ENCODE measurements at places on chromosomes 4 and X. TPM values are rescaled to one million over a fixed set of nuclear protein-coding genes. Genes with fewer than 3 reads are reported as not detected.
A peak's percentile ranks its signal among the peaks of the same experiment; 100 is the strongest.

The RGN gene
- total RNA-seq = not detected

The FOXR2 gene
- total RNA-seq = not detected

GRCh38 chr4:108751321-108751720 is 11.5 kb downstream of the ETNPPL start:
- peaks cover 17% of the 10 kb centered on the region for H3K27me3 ChIP-seq
- no peaks in the 10 kb centered on the region for H3K36me3 ChIP-seq
- H3K4me3 ChIP-seq = no peak overlapping the region
- H3K27ac ChIP-seq = no peak overlapping the region
- no peaks in the 10 kb centered on the region for H3K4me1 ChIP-seq

- H3K4me1 ChIP-seq = no peaks in the 10 kb centered on the region
- H3K27ac ChIP-seq = no peak overlapping the region
- no peaks in the 10 kb centered on the region for H3K27me3 ChIP-seq
- no peaks in the 10 kb centered on the region for H3K36me3 ChIP-seq
These were observed 1066.8 kb upstream of the PABPC4L start for GRCh38 chr4:135268369-135268768.

The SOX3 gene
- total RNA-seq = not detected

- H3K36me3 ChIP-seq = no peaks in the 10 kb centered on the region
- H3K27ac ChIP-seq = no peak overlapping the region
- DNase-seq = peak; percentile 3
- H3K4me3 ChIP-seq = peak overlapping the region; percentile 74
- peaks cover 21% of the 10 kb centered on the region for H3K4me1 ChIP-seq
These were observed 578 bp upstream of the SEL1L3 start for GRCh38 chr4:25863347-25863784.

DNA sequence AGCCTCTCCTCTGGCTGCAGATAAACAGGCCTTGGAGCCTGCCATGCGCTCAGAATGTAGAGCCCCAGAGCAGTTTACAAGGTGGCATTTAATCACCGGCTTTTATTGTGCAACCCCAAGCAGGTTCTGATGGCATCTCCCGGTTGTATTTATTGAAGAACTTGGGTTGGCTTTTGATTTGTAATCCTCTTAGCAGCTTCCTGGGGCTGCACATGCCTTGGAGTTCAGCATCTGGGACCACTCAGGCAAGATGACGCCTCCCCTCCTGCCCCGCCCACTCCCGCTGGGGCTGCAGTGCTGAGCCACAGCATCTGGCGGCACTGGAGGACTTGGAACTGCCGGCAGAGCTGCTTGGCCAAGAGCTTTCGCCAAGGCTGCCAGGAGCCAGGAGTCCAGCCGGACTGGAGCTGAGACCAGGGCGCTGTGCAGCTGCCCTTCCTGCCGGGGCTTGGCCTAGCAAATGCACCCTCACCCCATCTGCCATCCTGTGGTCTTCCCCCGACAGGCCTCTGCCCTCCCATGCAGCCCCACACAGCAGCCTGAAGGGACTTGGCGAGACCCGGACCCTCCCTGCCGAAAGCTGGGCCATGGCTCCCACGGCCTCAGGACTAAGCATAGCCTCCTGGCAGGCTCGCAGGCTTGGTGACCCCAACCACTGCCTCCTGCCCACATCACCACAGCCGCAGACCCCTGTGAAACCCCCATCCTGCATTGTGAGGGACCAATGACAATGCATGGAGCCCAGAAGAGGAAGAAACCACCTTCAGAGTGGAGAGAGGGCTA is 5.4 kb downstream of the HTRA3 start:
- no peaks in the 10 kb centered on the region for H3K36me3 ChIP-seq
- peaks cover 24% of the 10 kb centered on the region for H3K4me1 ChIP-seq
- H3K4me3 ChIP-seq = no peak overlapping the region
- no peaks in the 10 kb centered on the region for H3K27me3 ChIP-seq
- no peak for DNase-seq
- no peak overlapping the region for H3K27ac ChIP-seq

The CLDN24 gene
- total RNA-seq = not detected

DNA sequence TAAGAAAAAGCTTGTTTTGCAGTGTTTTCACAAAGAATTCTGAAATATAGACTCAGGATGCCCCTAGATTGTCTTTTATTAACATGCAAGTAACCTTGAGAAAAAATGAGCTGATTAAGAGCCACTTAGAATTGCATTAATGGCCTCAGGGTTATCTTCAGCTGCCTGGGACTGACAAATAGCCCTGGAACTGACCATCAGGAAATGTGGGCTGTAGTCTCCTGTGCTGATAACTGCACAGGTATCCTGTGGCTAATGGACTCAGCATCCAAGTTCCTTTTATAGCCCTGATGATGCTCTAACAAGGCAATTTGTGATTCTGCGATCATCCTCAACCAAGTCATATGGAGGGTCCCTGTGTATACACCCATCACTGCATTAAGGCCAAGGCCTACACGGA is 17.0 kb downstream of the CA5B start:
- H3K4me3 ChIP-seq = no peak overlapping the region
- no peaks in the 10 kb centered on the region for H3K27me3 ChIP-seq
- no peak overlapping the region for H3K27ac ChIP-seq
- H3K4me1 ChIP-seq = peaks cover 18% of the 10 kb centered on the region

The PNMA3 gene
- not detected for total RNA-seq

GRCh38 chr4:158938220-158939044 is 164.4 kb upstream of the RAPGEF2 start:
- H3K27ac ChIP-seq = no peak overlapping the region
- no peaks in the 10 kb centered on the region for H3K4me1 ChIP-seq
- no peaks in the 10 kb centered on the region for H3K36me3 ChIP-seq
- no peak overlapping the region for H3K4me3 ChIP-seq
- H3K27me3 ChIP-seq = no peaks in the 10 kb centered on the region
- DNase-seq = no peak

DNA sequence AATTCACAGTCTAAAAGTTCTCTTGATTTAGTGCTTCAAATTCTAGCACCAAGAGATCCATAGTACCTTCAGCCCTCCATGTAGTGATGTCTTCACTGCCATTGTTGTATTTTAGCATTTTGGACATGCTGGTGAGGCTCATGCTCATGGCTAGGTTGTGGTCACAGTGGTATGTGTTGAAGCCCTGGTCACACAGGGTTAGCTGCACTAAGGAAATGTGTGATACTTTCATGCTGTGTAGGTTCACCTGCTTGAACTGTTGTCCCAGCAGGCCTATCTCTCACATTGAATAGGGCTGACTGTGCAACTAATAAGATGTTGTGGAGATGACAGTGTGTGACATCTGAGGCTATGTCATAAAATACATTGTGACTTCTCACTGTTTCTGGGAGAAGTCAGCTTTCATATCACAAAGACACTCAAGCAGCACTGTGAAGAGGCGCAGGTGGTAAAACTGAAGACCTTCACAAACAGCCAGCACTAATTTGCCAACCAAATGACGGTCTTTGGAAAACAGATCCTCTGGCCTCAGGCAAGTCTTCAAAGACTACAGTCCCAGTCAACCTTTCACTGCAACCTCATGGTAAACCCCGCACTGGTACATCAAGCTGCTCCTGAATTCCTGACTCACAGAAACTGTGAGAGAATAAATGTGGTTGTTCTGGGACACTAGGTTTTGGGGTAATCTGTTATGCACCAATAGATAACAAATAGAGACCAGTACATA is 17.4 kb upstream of the ADH4 start:
- DNase-seq = no peak
- H3K4me3 ChIP-seq = no peak overlapping the region
- H3K27ac ChIP-seq = no peak overlapping the region
- H3K27me3 ChIP-seq = no peaks in the 10 kb centered on the region

The SPATA18 gene
- not detected for total RNA-seq

DNA sequence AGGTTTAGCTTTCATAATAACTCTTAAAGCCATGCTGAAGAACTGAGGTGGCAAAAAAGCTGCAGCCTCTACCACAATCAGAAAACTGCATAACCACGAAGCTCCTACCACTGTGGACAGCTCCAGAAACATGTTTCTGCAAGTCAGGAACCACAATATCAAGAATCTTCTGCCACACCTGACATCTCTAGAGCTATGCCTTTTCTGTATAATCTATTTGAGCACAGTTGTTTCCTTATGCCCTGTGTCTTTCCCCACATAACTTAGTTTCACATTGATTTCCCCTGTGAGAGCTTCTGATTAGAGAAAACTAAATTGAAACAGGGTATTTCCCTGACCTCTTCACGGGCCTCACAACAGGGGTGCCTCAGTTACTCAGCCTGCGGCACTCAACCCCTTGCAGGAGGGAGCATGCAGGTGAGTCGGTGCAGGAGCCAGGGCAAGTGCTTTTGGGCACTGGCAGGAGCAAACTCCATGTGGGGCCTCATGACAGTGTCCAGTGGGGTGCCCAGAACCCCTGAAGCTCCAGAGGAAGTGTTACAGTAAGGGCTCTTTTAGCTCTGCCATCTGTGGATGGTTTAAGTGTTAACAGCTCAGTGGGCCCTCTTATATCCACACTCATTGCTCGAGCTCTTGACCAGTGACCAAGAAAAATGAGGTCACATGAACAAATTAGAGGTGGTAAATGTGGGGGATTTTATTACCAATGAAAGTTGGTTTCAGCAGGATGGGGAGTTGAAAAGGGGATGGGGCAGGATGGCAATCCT is 132.8 kb upstream of the BMP3 start:
- no peak for DNase-seq
- no peaks in the 10 kb centered on the region for H3K27me3 ChIP-seq
- no peak overlapping the region for H3K4me3 ChIP-seq
- no peaks in the 10 kb centered on the region for H3K4me1 ChIP-seq

GRCh38 chr4:184812651-184813181 is 13.1 kb downstream of the ACSL1 start:
- peak overlapping the region; percentile 32 for H3K4me3 ChIP-seq
- peak; percentile 61 for DNase-seq
- no peaks in the 10 kb centered on the region for H3K36me3 ChIP-seq
- H3K4me1 ChIP-seq = peaks cover 55% of the 10 kb centered on the region

- no peaks in the 10 kb centered on the region for H3K36me3 ChIP-seq
- DNase-seq = peak; percentile 66
- H3K27ac ChIP-seq = peak overlapping the region; percentile 48
- H3K4me1 ChIP-seq = peaks cover 10% of the 10 kb centered on the region
- H3K27me3 ChIP-seq = no peaks in the 10 kb centered on the region
These were observed 25.2 kb downstream of the TAF7L start for GRCh38 chrX:101265869-101266428.

The UGT2B15 gene
- total RNA-seq = not detected

The FGFBP1 gene
- 133 TPM for total RNA-seq

DNA sequence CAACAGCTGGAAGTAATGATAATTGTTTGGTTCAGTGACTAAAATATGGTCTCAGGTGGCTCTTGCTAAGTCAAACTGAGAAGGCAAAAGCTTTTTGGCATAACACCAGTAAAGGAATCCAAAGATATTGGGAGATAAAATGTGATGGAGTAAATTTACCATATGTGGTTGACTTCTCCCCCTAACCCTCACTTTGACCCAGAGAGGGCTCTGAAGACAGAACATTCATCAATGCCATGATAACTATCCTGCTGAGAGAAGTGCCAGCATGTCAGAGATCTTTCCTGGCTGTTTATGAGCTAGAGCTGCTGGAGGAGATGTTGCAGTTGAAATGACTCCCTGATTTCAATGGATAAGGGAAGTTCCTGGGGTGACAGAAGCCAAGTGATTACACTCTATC is 213.4 kb downstream of the SPCS3 start:
- H3K27me3 ChIP-seq = no peaks in the 10 kb centered on the region
- no peaks in the 10 kb centered on the region for H3K36me3 ChIP-seq
- H3K4me1 ChIP-seq = peaks cover 25% of the 10 kb centered on the region
- H3K4me3 ChIP-seq = no peak overlapping the region
- H3K27ac ChIP-seq = no peak overlapping the region

GRCh38 chrX:46573331-46573891 is at the start of gene CHST7:
Gene CHST7 (plus strand): TSS chrX:46573765. CDS start chrX:46573932, 167 bp downstream.
- no peaks in the 10 kb centered on the region for H3K36me3 ChIP-seq
- H3K4me1 ChIP-seq = peaks cover 32% of the 10 kb centered on the region
- H3K4me3 ChIP-seq = peak within 1 kb of the TSS; percentile 94
- peak; percentile 76 for DNase-seq
- peak within 1 kb of the TSS; percentile 69 for H3K27ac ChIP-seq
- no peaks in the 10 kb centered on the region for H3K27me3 ChIP-seq

DNA sequence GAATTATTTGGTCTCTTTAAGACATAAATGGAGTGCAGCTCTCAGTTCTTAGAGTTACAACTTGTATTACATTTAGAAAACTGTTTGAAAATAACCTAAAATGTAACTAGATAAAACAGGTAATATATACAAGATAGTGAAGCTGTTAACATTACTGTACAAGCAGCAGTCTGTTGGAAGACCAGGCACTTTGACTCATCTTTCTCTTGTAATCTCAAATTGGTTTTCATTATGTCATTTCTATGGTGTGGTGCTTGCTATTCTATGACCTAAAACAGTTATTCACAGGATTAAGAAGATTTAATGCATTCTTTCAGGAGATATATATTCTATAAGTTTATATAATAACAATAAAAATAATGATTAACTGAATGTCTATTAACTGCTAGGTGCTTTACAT is 282.5 kb upstream of the PITX2 start:
- no peaks in the 10 kb centered on the region for H3K36me3 ChIP-seq
- H3K4me1 ChIP-seq = no peaks in the 10 kb centered on the region
- H3K27ac ChIP-seq = no peak overlapping the region
- no peak for DNase-seq
- no peak overlapping the region for H3K4me3 ChIP-seq

The CFI gene
- total RNA-seq = not detected

The IQSEC2 gene
- total RNA-seq = 8.5 TPM

DNA sequence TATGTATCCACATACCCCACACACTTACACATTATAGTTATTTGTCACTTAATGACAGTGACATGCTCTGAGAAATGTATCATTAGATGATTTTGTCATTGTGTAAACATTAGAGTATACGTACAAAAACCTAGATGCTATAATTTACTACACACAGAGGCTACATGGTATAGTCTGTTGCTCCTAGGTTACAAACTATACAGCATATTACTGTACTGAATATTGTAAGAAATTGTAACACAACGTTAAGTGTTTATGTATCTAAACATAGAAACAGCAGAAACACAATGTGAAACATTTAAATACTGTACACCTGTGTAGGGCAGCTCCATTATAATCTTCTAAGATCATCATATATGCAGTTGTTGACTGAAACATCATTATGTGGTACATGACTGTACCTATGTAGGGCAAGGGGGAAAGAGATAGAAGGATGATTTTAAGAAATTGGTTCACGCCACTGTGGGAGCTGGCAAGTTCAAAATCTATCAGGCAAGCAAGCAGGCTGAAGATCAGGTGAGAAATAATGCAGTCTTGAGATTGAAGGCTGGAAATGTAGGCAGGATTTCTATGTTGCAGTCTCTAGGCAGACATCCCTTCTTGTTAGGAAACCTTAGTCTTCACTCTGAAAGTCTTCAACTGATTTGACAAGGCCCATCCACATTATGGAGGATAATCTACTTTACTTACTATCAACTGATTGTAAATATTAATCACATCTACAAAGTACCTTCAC is 78.0 kb upstream of the CPEB2 start:
- H3K4me1 ChIP-seq = no peaks in the 10 kb centered on the region
- DNase-seq = no peak
- no peaks in the 10 kb centered on the region for H3K36me3 ChIP-seq
- no peaks in the 10 kb centered on the region for H3K27me3 ChIP-seq

Data from PC-3 (cell line).